Fibroblast of skin of left quadriceps (primary cell): ENCODE measurements at places on chromosomes 2 and 18.

DNA sequence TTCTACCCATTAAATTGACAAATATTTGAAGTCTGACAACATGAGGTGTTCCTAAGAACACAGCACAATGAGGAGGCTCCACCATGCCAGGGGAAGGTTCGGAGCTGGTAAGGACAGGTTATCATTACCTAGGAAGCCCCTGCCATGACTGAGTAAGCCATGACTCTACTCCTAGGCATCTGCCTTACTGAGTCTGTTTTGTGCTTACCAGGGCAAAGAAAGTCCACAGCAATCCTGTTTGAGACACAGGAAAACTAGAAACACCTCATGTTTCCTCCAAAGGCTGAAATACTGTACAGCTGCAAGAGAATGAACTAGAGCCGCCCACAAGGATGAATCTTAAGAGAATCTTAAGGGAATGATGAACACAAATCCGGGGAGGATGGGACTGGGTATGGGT is 11.6 kb downstream of the TGFBRAP1 start:
- no peak for DNase-seq

GRCh38 chr2:31274401-31275075 is 40.6 kb downstream of the EHD3 start:
- DNase-seq = no peak

- DNase-seq = no peak
These were observed 120.5 kb downstream of the EIPR1 start for GRCh38 chr2:3257166-3257565.

DNA sequence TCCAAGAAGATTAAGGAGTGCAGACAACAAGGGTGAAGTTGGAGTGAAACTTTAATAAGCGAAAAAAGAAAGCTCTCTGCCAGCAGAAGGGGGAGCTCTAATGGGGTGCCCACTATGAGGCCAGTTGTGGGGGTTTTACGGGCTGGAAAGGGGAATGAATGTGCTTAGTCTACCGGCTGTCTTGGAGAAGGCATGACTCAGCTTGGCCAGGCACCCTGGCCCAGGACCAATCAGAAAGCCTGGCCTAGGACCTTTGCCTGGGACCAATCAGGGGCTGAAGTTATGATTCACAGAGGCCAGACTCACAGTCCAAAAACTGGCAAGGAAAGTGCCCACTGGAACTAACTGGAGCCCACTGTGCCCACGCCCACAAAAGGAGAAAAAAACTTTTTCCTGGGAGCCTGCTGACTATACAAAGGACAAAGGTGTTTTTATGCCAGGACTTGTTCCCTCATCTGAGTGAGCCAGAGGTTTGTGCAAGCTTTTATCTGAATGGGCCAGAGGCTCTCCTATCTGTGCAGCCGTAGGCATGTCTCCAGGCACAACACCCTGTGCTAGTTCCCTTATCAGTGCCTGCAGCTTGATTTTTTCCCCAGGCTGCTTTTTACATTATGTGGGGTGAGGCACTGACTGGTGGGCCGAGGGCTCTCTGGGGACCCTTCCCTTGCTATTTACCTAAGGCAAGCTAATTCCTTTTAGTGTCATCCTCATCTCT is 18.6 kb downstream of the CMPK2 start:
- DNase-seq = no peak

DNA sequence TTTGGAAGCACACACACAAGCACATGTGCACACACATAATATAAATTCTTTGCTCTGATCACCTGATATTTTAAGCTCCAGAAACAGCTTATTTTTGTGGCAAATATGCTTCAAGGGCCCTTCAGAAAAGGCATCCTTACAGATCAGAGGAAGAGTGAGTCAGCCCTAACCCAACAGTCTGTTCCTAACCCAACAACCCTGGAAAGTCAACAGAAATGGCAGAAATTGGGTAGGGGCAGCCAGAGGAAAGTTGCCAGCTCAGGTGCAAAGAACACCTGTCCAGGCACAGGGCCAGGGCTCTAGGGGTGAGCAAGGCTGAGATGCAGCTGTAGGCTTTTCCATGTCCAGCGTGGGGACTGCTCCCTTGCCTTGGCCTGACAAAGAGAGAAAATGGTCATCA is 6.4 kb upstream of the NCKAP5 start:
- DNase-seq = no peak

GRCh38 chr2:2229626-2230432 is 101.2 kb downstream of the MYT1L start:
- no peak for DNase-seq

- DNase-seq = no peak
These were observed 217.0 kb downstream of the ZFP36L2 start for GRCh38 chr2:43009448-43009847.

DNA sequence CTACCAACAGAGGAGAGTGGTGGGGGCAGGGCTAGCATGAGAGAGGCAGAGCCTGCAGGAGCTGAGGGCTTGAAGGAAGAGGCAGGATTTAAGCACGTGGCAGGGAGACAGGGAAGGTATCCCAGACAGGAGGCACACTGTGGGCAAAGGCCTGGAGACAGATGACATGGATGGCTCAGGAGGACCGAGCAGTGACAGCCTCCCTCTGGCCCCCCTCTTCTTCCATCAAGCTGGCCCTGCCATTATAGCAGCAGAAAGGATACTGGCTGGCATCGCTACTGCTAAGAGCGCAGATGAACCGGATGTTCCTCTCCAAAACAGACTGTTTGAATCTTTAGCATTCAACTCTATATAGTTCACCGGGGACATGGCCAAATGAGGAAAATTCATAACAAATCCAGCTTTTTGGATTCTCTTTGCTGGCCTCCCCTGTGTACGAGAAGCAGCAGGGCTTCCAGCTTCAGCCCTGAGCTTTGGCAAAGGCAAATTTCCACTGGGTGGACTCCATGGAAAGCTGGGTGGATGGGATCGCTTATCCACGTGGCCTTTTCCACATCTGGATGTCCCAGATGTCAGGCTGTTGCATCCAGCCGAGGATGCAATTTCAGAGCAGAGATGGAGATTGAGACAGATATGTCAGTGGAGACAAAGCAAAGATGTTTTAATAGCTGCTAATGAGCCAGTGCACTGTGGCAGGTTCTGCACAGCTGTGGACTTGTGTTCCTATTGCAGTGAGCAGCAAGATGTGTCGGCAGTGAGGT is 36.2 kb downstream of the CAPN13 start:
- no peak for DNase-seq

DNA sequence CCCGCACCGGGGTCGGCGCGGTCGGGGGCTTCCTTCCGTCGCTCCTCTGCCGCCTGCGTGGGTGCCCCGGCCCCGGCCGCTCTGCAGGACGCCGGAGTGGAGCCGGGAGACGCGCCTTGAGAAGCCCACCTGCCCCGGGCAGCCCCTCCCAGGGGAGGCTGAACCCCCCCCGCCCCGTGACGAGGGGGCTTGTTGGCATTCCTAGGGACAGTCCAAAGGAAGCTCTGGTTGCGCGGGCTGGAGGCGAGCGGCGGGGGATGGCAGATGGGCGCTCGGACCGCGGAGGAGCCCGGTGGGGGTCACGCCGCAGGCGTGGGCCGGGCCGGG is 133.5 kb upstream of the MGAT5 start:
- DNase-seq = no peak

DNA sequence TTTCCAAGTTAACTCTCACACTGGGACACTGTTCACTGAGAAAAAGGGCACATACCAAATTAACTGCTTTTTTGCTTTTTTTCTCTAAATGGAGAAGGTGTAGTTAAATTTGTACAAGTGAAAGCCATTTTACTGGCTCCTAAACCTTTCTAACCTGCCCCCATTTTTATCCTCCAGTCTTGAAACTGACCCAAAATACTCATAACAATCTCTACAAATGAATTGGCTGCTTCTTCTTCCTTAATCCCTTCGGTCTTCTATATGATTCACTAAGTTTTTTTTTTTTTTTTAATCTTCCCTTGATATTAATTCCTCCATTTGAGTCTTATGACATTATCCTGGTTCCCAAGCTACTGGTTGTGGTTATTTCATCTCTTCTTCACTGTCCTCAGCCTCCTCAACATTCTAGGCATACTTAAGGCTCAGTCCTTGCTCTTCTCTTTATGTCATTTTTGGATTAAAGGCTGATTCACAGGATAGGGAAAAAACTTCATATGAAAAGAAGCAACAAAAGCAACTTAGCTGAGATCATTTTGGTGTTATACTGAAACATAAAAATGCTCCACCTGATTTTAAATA is 19.8 kb downstream of the ORC2 start:
- DNase-seq = no peak
